Right lung (tissue), 10 donors: ENCODE measurements at places on chromosomes 7 and 10. TPM values are rescaled to one million over a fixed set of nuclear protein-coding genes. Genes with fewer than 3 reads are reported as not detected.

Gene TFPI2
- 6.1 TPM for polyA plus RNA-seq

Gene ZSCAN25
- polyA plus RNA-seq = 16.3 TPM

Gene CPEB3
- 4.2 TPM for polyA plus RNA-seq

Gene CTBP2
- polyA plus RNA-seq = 86.8 TPM

Gene C10orf67
- 0.15 TPM for polyA plus RNA-seq

Gene PRPS1L1
- polyA plus RNA-seq = not detected

DNA sequence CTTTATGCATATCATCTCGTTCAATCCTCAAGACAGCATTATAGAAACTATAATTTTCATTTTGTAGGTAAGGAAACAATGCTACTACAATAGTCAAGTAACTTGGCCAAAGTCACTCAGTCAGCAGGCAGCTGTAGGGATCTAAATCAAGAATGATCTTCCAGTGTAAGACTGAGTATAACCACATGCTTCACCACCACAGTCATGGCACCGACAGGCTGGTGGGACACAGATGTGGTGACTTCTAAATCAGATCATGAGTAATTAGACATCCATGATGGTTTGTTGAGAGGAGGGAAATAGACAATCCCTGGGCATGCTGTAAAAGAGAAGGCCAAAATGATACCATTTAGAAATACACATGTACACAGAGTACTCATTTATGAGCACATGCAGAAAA, 84.1 kb upstream of the ASAH2 start:
- DNase-seq = no peak

DNA sequence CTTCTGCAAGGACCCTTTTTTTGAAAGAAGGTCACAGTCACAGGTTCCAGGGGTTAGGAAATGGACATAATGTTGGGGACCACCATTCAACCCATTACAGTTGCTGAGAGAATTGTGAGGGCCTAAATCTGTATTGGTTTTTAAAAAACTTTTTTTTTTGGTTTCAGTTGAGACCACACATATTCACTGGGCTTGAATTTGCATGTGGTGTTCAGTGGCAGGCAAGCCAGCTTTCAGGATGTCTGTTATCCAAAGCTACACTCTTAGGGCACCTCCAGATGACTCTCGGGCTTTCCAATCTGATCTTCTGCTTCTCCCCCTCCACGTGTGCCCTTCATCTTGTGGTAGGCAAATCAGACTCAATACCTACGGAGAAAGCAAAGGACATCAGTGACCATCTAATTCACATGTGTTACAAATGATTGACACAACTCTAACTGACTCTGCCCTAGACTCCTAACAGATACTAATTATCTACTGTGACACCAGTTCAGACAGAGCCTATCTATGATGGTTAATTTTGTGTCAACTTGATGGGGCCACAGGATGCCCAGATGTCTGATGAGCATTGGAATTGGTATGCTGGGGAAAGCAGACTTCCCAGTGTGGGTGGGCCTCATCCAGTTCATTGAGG, 93.3 kb upstream of the ELMO1 start:
- no peak for DNase-seq

- peak; percentile 85 for DNase-seq
These were observed at the start of gene AQP1 for GRCh38 chr7:30911561-30911969. Gene AQP1 (plus strand): TSS chr7:30911853. CDS start chr7:30911910, 57 bp downstream.

GRCh38 chr10:44859546-44860285, 51.4 kb upstream of the TMEM72 start:
- DNase-seq = no peak

GRCh38 chr7:13990319-13990983, 985 bp upstream of the ETV1 start:
- DNase-seq = peak; percentile 82

DNA sequence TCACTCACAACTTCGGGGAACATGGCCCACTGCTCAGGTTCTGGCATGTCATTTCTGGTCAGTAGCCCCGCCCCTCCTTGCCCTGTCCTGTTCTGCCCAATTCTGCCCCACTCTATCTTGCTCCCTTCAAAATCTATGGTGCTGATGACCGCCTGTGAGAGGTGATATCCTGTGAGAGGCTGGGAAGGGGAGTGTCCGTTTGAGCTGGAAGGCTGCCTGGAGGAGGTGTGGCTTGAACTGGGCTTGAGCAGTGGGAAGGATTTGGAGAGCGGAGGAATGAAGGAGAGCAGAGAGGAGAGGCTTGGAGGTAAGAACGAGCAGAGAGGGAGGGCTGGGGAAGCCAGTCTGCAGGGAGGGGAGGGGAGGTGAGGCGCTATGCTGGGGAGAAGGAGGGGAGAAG, 145.3 kb downstream of the RPS24 start:
- no peak for DNase-seq

DNA sequence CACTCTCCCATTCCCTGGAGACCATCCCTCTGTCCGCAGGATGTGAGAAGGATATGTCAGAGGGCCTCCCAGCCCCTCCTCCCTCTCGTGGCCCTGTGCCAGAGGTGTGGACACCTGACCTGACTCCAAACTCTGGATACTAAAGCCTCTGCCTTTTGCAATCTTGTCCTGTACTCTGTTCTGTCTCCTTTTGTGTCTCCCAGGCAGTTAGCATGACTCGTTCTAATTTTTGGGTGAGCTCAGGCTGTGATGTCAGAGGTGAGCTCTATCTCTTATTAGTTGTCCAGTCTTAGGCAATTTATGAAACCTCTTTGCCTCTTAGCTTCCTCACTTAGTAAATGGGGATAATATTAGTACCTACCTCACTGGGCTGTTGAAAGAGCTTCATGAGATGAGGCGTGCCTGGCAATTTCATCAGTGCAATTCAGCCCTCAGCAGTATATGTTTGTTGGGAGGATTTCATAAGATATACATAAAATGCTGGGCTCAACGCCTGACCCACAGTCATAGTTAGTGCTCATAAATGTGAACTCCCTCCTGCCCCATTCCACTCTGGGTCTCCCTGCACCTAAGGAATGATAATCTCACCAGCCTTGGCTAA, 10.9 kb downstream of the MARVELD1 start:
- no peak for DNase-seq

DNA sequence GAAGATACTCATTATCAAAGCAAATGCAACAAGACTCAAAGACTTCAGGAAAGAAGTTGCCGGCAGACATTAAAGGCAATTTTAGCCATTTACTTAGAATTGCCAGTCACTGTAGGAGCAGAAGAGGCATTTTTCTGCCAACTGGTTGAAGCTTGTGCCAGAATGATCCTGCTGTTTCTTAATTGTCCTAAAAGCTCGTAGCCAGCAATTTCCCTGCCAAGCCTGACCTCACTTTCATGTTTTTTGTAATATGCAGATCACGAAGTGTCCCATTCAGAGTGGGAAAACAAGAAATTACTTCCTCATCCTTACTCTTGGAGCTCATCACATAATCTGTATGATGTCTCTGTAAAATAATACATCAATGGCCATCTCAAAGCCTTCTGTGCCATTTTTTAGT, 130.9 kb upstream of the ANKRD1 start:
- peak; percentile 64 for DNase-seq

DNA sequence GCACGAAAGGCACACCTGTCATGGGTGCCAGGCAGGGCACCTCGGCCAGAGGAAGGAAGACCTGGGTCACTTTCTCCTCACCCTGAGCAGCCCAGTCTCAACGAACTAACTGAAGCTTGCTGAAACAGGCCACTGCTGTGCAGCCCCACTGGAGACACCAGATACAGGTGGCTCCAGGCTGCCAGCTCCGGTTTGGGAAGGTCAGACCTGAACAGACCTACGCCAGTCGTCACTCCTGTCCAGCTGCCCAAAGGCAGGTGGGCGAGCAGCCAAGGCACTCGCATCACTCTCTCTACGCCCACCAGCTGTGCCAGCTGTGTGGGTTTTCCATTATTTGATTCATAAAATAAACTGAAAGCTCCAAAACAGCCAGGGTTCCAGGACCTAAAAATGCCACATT, 256.1 kb downstream of the ZMYND11 start:
- DNase-seq = no peak
